Astrocyte of the cerebellum (primary cell): ENCODE measurements at places on chromosomes 7 and 10.

GRCh38 chr7:111266613-111267012 is 175.7 kb downstream of the LRRN3 start:
- peak; percentile 16 for DNase-seq

DNA sequence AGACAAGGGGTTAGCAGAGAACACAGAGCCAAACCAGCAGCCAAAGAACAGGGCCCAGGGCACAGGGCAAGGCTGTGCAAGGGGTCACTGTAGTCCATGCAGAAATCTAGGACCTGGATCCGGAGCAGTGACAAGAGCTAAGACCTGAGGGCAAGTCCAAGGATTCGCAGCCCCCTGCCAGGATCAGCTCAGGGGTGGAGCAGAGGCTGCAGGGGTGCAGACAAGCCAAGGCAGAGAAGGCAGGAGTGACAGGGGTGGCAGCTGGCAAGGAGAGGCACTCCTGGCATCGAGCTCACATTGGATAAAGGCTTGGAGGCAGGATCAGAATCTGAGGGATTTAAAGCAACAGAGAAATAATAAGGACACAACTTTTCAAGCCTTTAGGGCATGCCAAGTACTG is 80.7 kb upstream of the NANOS1 start:
- no peak for DNase-seq

- no peak for DNase-seq
Measured at GRCh38 chr10:127525686-127526085, 23.4 kb upstream of the NPS start.

- DNase-seq: no peak
Measured at GRCh38 chr7:85407391-85407790, 220.5 kb upstream of the SEMA3D start.

DNA sequence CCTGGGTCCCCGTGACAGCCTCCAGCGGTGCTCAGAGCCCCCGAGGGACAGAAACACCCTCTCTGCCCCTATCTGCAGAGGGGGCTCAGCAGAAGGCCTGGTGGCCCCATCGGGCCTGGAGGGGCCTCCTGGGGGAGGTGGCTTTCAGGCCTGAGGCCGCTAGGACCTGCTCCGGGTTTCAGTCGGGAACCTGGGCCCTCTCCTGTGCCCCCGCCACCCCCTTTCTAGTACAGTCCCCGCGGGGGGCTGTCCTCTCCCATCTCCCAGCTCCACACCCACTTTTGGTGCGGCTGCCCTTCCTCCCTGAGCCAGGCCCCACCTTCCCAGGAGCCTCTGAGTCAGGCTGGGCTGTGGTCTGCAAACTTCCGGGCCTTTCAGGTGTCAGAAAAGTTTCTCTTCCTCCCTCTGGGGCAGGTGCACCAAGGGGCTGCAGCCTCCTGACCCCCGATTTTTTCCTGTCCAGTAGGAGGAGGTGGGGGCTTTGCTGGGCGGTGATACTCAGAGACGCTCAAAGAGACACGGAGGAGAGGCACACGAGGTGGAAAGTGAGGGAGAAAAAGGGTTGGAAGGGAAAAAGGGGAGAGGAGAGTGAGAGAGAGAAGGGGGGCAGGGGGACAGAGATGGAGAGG is 692 bp downstream of the CARD11 start:
- DNase-seq: no peak

GRCh38 chr10:115355162-115355760 is 262.1 kb downstream of the ATRNL1 start:
- DNase-seq: peak; percentile 69

DNA sequence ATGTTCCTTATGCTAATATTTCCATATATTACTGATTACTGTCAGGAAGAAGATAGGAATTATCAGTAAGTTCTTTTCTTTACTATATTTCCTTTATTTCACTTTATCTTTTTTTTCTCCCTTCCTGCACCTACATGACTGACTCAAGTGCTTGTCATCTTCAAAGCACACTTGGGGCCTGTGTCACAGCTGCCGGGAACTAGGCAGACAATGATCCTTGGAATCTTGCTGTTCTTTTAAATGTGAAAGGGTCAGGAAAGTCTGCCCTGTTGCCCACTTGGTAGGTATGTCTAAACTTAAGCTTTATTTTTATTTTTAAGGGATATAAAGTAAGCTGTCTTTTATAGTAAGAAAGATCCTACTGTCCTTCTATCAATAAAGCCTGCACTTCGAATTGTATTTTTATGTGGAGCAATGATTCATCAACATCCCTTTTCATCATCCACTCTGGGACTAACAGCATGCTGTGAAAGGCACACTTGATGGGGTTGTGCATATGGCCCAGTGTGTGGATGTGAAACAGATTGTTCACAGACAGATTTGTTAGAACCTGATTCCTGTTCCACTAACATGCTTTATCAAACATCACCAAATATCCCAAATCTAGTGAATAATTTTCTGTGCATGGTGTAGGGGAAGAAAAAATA is 556.9 kb downstream of the DNAJB9 start:
- peak; percentile 0 for DNase-seq

GRCh38 chr7:69630292-69630691 is 32.0 kb downstream of the AUTS2 start:
- DNase-seq: peak; percentile 84

DNA sequence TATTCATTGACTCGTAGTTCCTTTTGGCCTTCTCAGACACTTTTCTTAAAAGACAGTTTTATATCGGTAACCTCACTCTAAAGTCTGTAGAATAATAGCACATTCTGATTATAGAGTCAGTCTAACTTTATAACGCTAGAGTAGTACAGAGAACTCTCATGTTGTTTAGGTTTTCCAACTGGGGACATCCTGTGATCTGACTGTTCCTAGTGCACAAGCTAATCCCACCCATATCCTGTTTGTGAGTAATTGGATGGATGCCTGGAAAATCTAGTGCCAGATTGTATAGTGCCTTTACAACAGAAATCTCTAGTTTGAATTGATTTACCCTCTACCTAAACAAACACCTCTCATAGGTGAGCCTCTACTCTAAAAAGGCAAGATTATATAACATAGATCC is 107.4 kb downstream of the ZEB1 start:
- DNase-seq: peak; percentile 75

- DNase-seq: no peak
Measured at GRCh38 chr10:61907011-61907410, 5.5 kb downstream of the ARID5B start.

- no peak for DNase-seq
Measured at GRCh38 chr10:62815381-62816075, 638 bp downstream of the EGR2 start.

GRCh38 chr10:96090463-96090800 is 39.7 kb upstream of the ZNF518A start:
- DNase-seq: no peak

- DNase-seq: no peak
Measured at GRCh38 chr10:63976538-63976937, 455.3 kb downstream of the REEP3 start.

DNA sequence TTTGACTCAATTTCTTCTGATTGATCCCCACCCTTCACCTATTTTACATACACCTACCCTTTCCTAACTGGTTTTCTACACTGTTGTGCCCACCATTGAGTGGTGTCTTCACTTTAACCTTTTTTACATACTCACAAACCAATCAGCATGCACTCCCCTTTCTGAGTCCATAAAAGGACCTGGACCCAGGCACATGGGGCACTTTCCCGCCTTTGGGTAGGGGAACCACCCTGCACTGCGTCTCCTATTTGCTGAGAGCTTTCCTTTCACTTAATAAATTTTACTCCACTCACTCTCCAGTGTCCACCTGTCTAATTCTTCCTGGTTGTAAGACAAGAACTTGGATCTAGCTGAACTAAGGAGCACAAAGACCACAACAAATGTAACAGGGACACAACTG is 33.8 kb downstream of the ANKMY2 start:
- no peak for DNase-seq

GRCh38 chr10:110756876-110757275 is 112.7 kb downstream of the RBM20 start:
- no peak for DNase-seq

GRCh38 chr7:14892961-14893360 is 9.6 kb downstream of the DGKB start:
- no peak for DNase-seq

DNA sequence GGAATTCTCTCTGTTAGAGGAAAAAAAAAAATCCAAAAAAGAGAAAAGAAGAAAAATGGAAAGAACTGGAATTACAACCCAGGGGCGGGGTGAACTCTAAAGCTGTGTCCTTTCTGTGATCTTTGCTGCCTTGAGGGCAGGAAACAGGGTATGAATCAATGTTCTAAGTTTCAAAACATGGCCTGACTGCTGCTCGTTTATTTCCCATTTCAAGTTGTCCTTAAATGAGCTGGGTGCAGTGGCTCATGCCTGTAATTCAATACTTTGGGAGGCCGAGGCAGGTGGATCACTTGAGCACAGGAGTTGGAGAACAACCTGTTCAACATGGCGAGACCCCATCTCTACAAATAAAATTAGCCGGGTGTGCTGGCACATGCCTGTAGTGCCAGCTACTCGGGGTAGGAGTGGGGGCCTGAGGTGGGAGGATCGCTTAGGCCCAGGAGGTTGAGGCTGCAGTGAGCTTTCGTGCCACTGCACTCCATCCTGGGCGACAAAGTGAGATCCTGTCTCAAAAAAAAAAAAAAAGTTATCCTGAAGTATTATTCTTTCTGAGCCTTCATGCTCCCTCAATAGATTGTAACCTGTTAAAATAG is 24.7 kb upstream of the TFAM start:
- DNase-seq: no peak

DNA sequence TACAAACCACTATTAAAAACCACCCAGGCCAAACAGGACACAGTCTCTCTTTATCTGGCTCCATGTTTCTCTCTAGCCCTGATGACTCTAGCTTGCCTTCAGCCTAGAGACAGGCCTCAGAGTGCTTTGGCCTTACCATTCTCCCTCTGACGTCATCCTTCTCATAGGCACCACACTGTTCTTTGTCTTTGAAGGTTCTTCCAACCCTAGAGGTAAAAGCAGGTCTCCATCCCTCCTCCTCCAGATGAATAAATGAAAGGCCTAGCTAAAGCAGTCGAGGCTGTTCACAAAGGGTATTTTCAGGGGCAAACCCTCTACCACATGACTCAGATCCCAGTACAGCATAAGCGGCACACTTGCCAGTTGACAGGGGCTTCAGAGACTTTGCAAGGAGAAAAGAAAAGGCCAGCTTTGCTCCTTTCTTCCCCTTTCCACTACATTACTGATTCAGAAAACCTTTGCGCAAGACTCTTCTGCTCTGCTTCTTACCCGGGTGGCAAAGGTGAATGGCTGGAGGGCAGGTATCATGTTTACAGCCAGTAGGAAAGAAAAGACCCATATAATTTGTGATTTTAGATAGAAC is 14.8 kb downstream of the NFE2L3 start:
- DNase-seq: no peak

DNA sequence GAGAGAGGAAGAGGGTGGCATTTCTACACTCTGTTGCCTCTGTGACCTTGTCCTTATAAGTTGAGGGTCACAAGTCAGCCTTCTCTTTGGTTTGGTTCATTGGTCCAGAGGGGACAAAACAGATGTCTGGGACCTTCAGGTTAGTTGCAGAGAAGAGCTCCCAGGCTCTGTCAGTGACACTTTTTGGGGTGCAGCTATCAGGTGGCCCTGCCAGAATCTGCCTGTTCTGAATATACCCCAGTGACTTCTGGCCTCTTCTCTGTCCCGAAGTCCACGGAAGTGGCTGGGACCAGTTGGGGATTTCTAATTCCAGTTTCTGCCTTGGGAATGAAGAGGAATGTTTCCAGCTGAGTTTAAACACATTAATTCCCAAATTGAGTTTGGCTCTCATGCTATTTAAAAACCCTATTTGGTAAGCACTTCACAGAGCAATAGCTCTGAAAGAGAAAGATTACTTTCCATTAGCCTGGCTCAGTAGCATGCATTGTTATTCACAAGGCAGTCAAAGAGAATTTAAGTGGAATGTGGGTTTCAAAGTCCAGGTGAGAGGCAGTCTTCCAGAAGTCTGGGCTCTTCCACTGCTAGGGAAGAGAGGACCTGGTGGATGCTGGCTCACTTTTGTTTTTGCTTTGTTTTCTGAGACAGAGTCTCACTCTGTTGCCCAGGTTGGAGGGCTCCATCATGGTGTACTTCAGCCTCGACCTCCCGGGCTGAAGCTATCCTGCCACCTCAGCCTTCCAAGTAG is 237.8 kb upstream of the GALNT17 start:
- no peak for DNase-seq

- no peak for DNase-seq
Measured at GRCh38 chr7:44191171-44191570, 1.9 kb upstream of the GCK start.

GRCh38 chr10:53983431-53983830 is 817.6 kb downstream of the PCDH15 start:
- DNase-seq: no peak

GRCh38 chr10:86960003-86960862 is 1.8 kb downstream of the SNCG start:
- DNase-seq: no peak

DNA sequence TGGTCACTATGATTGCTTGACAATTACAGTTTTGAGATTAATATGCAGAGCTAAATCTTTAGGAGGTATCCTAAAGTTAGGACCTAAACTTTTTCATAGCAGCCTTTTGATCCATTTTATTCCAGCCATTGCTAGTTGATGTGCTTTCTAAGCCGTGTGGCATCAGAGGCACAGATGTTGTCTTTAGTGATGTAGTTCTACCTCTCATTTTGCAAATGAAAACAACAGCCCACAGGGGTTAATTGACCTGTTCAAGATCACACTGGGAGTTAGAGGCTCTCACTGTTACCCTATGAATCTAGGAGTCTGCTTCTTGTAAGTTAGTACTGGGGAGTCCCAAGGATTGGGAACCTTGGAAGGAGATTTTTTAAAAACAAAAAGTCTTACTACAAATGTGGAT is 10.6 kb downstream of the AUTS2 start:
- DNase-seq: no peak

DNA sequence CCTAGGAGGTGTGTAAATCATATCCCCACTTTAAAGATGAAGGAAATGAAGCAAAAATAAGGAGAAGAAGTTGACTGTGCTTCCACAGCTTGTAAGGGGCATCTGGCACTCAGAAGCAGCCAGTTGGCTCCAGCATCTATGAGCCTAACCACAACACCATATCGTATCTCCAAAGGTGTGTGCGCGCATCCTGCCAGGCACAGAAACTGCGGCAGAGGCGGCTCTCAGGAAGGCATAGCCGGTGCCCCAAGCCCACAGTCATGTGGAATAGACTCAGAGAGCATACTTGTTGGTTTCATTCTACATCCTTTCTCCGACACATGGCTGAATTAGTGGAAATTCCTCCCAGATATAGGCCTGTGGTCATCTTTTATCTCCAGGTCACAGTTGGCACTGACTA is 423.9 kb downstream of the CALN1 start:
- no peak for DNase-seq

DNA sequence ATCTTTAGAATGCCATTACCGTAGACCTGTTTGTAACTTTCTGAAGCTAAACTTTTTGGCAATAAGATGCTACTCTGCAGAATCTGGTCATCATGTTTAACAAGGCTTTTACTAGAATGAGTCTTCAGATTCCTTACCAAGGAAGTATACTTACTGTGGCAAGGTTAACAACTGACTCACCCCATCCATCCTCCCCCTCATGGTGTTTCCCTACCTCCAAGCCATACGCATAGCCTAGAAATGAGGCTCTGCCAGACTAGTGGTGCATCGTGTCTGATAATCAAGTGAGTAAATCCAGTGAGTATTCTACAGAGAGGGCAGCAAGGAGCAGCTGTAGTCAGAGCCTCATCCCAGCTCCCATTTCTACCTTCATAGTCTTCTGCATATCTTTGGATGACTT is 223.6 kb downstream of the IPMK start:
- no peak for DNase-seq
